Myocyte (in vitro differentiated cells): ENCODE measurements at places on chromosomes 6 and 20. TPM values are rescaled to one million over a fixed set of nuclear protein-coding genes. Genes with fewer than 3 reads are reported as not detected.

GRCh38 chr6:88513920-88514319 lies 347.8 kb upstream of the CNR1 start:
- DNase-seq, result no peak

GRCh38 chr20:62104791-62105345 lies 17.4 kb upstream of the LSM14B start:
- DNase-seq, result no peak

- peak; percentile 97 for DNase-seq
These were observed at the start of gene PPARD for GRCh38 chr6:35342258-35343091. PPARD (plus strand) TSS chr6:35342558; CDS start chr6:35411088, 68,530 bp downstream.

DNA sequence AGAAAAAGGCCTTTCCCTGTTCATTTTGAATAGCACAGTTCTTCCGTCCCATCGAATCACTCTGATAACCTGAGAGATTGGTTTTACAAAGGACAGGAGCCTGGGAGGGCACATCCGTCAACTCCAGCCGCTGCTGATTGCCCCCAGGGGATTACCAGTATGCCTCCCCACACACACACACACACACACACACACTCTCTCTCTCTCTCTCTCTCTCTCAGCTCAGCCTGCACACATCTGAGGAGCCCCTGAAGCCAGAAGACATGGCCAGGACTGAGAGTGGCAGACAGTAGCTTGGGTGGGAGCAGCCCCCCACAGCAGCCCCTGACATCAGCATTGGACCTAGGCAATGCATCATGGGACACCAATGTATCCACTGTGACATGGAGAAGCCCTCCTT lies 13.2 kb upstream of the CDH4 start:
- no peak for DNase-seq

- DNase-seq, result no peak
These were observed 35.1 kb upstream of the EDN3 start for GRCh38 chr20:59265298-59265697.

GRCh38 chr6:110053395-110054240 lies 75.5 kb downstream of the GPR6 start:
- DNase-seq, result peak; percentile 63

- no peak for DNase-seq
These were observed 229.7 kb downstream of the PRL start for GRCh38 chr6:22067122-22067521.

GRCh38 chr6:16761471-16762267 lies 409 bp upstream of the ATXN1 start:
- peak; percentile 93 for DNase-seq

- DNase-seq, result no peak
These were observed 51.9 kb upstream of the EXOC2 start for GRCh38 chr6:744666-745353.

DNA sequence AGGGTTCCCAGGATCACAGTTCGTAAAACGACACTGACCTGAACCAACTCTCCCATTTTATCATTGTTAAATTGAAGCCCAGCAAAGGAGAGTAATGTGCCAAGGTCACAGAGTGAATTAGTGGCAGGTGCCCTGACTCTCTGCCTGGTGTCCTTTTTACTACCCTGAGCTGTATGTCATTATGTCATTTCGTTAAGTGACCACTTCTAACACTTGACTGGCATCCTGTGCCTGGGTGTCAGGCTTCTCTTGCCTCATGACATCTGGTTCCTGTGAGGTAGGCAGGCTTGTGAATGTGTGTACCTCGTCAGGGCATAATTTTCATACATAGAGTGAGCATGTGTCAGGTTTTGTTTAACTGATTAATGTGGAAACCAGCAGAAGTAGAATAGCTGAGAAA lies 48.6 kb downstream of the RALY start:
- no peak for DNase-seq

- no peak for DNase-seq
These were observed 15.5 kb downstream of the FOXA2 start for GRCh38 chr20:22568872-22569344.

DNA sequence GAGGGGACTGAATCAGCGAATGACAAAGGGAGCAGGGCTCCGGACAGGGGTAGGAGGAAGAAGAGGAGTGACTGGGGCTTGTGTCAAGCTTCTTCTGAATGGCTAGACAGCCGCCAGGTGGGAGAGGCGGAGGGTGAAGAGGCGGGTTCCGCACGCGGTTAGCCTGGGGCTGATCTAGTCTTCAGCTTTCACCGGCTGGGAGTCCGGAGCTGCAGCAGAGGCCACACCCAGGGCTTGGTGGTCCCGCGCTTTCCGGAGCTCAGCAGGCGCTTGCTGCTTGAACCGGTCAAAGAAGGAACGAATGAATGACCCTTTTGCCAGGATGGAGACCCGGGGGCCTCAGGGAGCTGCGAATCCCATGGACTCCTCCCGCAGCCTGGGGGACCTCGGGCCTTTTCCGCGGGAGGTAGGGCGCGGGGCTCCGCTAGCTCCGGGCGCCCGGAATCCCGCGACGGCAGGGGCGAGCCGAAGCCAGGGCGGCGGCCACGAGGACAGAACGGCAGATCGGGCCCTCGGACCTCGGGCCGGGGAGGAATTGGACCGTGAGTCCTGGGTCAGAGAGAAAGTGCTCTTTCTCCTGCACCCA lies at the start of gene C6orf141:
Gene C6orf141, plus strand, starts transcription at position 177 of the 586 bp plus-strand sequence. Its CDS starts 125 bp downstream, at position 302.
- no peak for DNase-seq

DNA sequence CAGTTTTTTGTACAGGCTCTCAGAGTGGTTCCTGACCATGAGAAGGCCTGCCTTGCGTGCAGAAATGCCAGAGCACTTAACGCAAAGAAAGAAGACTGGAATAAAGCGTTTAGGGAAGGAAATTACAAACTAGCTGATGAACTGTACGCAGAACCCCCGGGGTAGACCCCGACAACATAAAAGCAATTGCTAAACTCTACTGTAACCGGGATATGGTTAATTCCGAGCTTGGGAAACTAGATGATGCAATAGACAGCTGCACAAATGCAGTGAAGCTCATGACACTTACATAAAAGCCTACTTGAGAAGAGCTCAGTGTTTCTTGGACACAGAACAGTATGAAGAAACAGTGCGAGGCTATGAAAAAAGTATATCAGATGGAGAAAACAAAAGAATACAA lies 35.7 kb downstream of the CITED2 start:
- peak; percentile 77 for DNase-seq

Gene HLA-DQA1
- total RNA-seq, result not detected in 2 replicates

Gene DLK2
- 3.3 and 6.2 TPM in 2 replicates for total RNA-seq

Gene SYNDIG1
- total RNA-seq, result not detected in 2 replicates

Gene AIF1
- total RNA-seq, result not detected in 2 replicates

Gene LY6G6F
- not detected in 2 replicates for total RNA-seq
